Fibroblast of upper back skin (primary cell): ENCODE measurements at places on chromosomes 6 and 20.

DNA sequence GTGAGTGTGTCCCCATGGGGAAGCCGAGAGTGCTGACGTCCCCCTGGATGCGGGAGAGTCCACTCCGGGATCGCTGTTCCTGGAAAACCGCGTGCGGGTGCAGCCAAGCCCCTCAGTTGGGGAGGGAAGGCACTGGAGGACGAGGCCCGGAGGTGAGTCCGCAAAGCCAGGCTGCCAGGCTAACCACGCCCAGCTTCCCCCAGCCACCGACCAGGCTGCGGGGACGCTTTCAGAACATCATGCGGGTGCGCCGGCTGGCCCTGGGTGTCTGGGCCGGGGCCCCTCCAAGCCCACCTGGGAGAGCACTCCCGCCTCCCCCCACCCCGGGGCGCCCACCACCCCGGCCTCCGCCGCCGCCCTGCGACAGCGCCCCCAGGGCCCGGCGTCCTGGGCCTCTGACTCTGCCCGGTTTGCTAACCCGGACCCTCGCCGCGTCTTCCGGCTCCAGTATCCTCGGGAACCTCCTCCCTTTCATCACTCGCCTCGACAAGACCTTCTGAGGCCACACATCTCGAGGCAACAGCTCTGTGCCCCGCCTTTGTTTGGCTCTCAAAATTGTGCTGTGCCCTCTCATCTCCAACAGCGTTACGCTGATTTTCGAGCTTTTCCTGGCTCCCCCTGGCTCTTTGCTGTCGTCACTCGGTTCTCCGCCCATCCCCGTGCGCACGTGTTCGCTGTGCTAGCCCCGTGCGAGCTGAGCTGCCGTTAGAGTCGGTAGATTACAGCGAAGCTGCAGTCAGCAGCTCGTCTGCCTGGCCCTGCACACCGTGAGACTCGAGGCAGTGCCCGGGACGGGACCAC, 47.1 kb upstream of the ENTPD6 start:
- DNase-seq: peak; percentile 38

DNA sequence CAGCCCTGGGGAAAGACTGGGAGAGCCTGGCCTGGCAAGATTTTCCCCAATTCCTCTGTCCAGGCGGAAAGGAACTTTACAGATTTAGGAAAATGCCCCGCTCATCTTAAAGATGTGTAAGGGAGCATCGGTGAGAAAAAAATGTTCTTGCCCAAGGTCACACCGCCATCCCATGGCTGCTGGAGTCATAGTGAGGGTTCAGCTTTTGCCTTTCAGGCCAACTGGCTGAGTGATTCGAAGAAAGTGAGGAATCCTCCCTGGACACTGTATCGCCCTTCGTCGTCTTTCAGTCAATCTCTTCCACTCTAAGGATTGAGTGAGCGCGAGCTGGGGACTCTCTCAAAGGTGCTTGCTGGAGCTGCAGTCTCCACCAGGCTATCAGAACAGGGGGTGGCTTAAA, 1.4 kb downstream of the WFDC2 start:
- peak; percentile 6 for DNase-seq

DNA sequence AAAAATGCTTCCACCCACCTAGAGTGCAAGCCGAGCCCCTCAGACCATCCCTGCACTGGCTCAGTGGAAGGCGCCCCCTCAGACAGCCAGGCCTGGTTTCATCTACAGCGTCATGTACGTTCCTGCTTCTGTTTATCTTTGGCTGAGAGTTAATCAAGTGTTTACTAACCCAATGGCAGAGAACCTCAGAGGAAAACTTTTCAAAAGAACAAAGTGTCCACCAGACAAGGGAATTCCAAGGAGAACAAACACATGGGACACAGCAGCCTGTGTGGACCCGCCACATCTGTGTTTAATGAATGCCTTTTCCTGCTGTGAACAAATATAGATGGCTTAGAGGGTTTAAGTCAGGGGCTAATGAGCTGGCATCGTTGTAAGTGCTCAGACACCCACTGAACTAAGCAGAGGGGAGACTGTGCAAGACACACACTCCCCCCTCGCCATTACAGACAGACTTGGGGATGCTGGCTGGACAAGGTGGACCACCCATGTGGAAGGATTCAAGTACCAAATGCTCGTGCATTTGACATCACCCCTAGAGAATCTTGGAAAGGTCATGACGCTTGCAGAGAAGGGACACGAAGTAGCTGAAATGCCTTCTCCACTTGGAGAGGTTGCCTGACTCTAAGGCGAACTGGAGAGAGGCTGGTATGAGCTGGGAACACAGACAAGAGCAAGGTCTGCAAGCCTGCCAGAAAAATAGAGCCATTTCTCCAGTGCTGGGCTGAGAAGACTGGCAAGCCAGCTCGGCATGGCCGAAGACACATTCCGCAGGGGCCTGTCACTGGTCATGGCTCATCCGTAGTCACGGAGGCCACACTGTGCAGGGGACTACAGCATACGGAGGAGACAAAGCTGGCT, 53.5 kb upstream of the NXT1 start:
- DNase-seq: peak; percentile 26

- DNase-seq: peak; percentile 58
Measured at GRCh38 chr6:166010136-166010960, 157.3 kb downstream of the TBXT start.

DNA sequence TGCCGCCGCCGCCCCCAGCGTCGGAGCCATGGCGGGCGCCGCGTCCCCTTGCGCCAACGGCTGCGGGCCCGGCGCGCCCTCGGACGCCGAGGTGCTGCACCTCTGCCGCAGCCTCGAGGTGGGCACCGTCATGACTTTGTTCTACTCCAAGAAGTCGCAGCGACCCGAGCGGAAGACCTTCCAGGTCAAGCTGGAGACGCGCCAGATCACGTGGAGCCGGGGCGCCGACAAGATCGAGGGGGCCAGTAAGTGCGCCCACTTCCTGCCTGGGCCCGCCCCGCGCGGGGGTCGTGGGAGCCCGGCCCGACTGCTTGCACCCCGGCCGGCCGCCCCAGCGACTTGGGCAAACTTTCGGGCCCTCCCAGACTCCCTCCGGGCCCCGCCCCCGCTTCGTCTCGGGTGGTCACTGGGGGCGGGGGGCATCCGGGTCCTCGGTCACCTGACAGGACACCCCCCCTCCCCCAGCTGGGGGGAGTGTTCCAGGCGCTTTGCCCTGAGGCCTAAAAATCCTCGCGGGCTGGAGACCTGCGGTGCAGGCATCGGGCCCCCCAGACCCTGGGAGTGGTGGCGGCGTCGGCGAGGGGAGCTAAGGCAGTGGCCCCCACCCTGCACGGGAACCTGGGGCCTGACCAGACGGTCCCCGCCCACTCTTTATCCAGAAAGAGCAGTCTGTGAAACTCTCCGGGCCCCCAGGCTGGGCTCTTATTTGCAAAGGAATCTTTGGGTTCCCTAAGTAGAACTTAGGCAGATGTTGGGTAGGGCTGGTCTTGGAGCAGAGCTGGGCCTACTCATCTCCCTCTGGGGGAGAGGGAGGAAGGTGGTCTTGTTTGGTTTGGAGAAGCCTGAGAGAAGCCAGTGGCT, 501 bp downstream of the PLCG1 start:
- peak; percentile 79 for DNase-seq

GRCh38 chr20:51837876-51838420, 35.6 kb upstream of the SALL4 start:
- no peak for DNase-seq

DNA sequence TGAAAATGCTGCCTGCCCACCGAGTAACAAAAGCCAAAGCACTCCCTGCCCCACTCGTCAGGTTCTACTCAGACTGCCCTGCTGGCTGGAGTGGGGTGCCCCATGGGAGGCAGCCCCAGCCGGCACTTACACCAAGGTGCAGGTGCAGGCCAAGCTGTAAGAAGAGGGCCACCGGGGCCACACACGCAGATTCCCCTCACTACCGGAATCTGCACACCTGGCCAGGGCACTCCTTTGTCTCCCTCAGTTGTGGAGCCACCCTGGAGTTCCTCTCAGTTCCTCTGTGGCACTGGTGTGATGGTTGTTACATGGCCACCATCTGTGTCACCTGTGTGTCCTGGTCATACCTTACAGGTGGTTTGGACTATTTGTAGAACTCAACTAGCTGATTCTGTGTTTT, 112.4 kb downstream of the FOXO3 start:
- DNase-seq: no peak

- no peak for DNase-seq
Measured at GRCh38 chr6:77095936-77096627, 367.2 kb downstream of the HTR1B start.

GRCh38 chr6:74128536-74128935, 432.5 kb downstream of the CD109 start:
- peak; percentile 70 for DNase-seq

DNA sequence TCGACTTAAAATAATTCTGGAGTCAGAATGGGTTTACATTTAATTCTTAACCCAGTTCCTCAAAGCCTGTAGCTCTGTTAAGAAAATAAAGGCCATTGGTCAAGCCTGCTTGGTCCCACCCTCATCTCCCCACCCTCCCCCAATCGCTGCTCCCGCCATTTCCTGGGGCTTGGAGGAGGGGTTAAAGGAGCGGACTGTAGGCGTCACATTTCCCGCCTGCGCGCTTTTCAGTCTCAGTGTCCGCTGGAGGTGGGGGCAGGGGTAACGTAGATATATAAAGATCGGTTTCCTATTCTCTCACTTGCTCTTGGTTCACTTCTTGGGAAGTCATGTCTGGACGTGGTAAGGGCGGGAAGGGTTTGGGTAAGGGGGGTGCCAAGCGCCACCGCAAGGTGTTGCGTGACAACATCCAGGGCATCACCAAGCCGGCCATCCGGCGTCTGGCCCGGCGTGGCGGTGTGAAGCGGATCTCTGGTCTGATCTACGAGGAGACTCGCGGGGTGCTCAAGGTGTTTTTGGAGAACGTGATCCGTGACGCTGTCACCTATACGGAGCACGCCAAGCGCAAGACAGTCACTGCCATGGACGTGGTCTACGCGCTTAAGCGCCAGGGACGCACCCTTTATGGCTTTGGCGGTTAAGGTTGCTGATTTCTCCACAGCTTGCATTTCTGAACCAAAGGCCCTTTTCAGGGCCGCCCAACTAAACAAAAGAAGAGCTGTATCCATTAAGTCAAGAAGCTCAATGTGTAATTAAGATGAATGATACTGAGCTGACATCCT, 58.9 kb downstream of the TRIM38 start:
- peak; percentile 95 for DNase-seq

GRCh38 chr6:119463081-119463626, 113.6 kb upstream of the MAN1A1 start:
- no peak for DNase-seq

DNA sequence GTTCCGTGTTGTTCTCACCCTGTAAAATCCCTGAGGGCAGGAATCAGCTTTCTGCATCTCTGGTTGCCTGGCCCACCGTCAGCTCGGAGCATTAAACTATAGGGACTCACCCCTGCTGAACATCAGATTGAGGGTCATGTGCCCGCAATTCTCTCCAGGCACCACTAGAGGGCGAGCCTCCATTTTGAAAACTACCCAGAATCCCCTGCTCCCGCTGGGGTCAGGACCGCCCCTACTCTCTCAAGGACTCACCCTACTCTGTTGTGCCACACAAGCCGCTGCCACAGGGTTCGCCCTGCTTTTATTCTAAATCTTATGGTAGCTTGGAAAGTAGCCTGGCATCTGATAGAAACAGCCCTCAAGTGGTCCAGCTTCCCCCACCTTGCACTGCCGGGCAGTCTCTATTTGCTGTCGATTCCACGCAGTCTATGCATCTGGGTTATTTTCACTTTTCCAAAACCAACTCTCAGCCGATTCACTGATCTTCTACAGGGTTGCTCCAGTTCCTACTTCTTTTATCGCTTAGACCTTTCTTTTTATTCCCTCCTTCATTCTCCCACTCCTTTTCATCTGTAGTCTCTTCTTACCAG, 244.1 kb upstream of the QKI start:
- no peak for DNase-seq

- no peak for DNase-seq
Measured at GRCh38 chr6:157558487-157559200, 177.7 kb downstream of the ZDHHC14 start.

DNA sequence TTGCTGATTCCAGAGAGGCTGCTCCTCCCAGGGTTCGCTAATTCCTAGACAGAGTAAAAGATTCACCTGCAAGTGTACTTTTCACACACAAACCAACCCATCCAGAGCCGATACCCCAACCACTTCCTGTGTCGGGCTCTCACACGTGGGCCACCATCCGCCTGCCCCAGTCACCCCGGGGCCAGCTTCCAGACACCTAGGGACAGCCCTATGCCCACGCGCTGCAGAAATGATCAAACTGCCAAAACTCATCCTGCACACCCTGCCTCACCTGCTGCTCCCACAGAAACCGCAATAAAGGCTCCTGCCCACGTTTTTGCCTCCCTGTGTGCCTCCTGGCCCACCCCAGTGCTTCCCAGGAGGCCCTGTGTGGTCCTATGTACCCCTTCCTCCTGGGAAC, 59.5 kb downstream of the PSMG4 start:
- DNase-seq: no peak
